ENCODE measurements at places on chromosomes 1 and 21.

DNA sequence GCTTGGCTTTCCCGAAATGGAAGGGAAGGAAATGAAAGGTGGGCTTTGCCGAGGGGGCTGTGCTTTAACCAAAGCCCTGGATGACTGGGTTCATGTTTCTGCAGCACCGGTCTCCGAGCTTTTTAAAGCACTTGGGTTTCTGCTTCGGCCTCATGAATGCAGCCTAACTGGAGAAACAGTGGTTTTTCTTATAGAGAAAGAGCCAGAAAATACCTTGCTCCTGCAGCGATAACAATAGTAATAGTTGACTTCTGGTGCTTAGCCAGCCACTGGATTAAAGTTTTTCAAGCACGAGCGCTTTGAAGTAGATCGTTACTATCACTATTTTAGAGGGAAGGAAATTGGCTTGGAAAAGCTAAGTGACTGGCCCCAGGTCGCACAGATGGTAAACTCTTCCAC, 500 bp upstream of the DOCK7 start:
- DNase-seq = no peak

GRCh38 chr1:90434460-90434859, 282.6 kb downstream of the BARHL2 start:
- no peak for DNase-seq

GRCh38 chr1:228043281-228043848, 36.6 kb downstream of the WNT3A start:
- no peak for DNase-seq

DNA sequence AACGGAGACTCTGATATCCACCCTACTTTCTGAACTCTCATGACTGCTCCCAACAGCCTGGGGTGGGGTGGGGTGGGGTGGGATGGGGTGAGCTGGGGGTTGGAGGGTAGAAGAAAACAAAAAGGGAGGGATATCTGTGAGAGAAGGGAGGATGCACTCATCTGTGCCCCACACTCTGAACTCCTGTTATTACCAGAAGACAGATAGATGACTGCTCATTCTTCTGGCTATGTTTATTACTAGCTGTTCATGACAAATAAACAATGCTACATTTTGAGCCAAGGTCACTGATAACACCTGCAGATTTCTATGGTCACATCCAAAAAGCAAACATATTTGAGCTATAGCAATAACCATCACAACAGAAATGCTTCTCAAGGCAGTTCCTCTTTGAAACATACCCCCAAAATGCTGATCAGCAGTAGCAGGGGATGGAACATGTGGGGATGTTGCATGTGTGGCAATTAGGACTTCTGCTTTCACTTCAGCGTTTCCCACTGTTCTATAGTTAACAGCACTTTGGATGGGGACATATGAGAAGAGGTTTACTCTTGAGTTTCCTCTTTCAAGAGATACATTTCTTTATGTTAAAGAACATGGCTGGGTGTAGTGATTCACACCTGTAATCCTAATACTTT, 43.3 kb downstream of the GPR3 start:
- DNase-seq = no peak

DNA sequence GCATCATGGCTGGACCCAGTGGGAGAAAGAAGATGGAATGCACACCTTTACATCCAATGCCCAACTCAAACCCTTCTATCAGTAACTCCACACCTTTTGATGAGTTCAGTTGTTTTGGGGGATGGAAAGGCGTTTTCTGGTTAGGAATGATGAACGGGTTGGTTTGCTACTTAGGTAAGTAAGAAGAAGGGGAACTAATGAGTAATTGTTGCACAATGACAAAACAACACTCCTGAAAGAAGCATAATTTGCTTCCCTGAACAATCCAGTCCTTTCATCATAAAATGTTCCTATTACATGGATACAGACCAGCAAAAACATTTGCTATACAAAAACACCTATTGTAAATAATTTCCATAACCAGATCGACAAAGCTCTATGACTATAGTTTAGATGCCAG, 35.9 kb upstream of the NFIA start:
- DNase-seq = no peak

DNA sequence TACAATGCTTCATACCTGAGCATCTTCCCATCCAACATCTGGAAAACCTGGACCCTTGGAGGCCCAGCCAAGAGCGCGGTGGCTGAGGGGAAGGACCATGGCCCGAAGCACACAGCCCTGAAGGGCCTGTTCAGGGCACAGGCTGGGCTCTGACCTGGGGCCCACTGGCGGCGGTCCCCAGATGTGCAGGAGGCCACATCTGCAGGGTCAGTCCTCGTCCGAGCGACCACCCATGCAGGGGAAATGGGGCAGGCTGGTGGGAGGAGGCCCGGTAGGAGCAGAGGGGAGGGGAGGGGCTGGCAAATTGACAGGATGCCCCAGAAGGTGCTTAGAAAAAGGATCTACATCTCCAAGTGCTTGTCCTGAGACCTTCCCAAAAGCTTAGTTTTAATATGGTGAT, 59.9 kb downstream of the DISP3 start:
- no peak for DNase-seq

DNA sequence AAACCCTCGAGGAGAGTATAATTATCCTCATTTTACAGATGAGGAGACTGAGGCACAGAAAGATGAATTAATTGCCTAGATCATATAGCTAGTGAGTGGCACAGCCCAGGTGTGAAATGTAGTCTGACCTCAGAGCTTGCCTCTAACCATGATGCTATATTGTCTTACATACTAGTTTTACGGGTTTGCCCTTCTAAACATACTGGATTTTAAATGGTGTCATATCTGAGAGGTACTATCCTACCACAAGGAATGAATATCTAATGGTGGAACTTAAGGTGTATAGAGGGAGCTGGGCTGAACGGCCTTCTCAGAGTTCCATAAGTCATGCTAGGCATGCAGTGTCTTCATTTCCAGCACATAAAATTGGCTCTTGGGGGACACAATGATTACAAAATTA, 77.9 kb upstream of the EDEM3 start:
- DNase-seq = no peak

- no peak for DNase-seq
These were observed 15.4 kb downstream of the MOV10 start for GRCh38 chr1:112689842-112690237.

DNA sequence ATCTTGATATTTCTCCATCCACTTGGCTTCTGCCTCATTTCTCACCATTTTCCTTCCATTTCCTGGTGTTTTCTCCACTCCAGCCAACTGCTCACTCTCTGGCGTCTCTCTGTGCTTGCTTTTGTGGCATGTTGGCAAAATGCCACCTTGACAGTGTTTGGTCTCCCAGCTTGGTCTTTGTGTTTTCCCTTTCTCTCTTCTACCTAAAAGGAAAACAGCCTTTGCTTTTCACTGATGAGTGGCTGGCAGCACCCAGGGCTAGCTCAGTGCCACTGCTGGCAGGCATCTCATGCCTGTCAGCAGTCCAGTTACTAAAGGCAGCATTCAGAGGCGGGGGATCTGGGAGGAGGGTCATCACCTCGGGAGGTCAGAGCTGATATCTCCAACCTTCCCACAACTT, 55.3 kb upstream of the DSCAM start:
- no peak for DNase-seq

- DNase-seq = no peak
These were observed 19.9 kb upstream of the EVI5 start for GRCh38 chr1:92804721-92805201.
